ENCODE measurements at places on chromosomes 3 and 15.

GRCh38 chr3:167350245-167350862, 29.7 kb downstream of the ZBBX start:
- DNase-seq = peak; percentile 32

- DNase-seq = no peak
These were observed 200.3 kb upstream of the IL12A start for GRCh38 chr3:159788291-159788690.

- no peak for DNase-seq
These were observed 72.5 kb downstream of the TM2D3 start for GRCh38 chr15:101579631-101580163.

GRCh38 chr3:187667526-187667925, 2.7 kb downstream of the SST start:
- no peak for DNase-seq

DNA sequence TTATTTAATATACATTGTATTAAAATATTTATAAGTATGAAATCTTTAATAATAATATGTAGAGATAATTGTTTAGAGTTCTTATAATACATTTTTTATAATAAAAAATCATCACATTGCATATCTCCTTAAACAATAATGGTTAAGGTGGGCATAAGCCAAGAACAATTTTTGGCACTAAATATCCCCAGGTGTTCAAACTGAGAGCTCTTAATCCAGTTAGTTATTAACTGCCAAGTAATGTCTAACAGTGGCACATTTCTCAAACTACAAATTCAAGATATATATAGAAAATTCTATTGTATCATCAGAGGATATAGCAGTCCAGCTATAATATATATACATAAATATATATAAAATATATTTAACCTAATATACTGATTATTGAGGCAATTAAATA, 680.8 kb downstream of the SI start:
- no peak for DNase-seq

- no peak for DNase-seq
These were observed 23.6 kb downstream of the SERPINI2 start for GRCh38 chr3:167450195-167450594.

GRCh38 chr15:27486051-27486450, 515.1 kb downstream of the GABRG3 start:
- no peak for DNase-seq

DNA sequence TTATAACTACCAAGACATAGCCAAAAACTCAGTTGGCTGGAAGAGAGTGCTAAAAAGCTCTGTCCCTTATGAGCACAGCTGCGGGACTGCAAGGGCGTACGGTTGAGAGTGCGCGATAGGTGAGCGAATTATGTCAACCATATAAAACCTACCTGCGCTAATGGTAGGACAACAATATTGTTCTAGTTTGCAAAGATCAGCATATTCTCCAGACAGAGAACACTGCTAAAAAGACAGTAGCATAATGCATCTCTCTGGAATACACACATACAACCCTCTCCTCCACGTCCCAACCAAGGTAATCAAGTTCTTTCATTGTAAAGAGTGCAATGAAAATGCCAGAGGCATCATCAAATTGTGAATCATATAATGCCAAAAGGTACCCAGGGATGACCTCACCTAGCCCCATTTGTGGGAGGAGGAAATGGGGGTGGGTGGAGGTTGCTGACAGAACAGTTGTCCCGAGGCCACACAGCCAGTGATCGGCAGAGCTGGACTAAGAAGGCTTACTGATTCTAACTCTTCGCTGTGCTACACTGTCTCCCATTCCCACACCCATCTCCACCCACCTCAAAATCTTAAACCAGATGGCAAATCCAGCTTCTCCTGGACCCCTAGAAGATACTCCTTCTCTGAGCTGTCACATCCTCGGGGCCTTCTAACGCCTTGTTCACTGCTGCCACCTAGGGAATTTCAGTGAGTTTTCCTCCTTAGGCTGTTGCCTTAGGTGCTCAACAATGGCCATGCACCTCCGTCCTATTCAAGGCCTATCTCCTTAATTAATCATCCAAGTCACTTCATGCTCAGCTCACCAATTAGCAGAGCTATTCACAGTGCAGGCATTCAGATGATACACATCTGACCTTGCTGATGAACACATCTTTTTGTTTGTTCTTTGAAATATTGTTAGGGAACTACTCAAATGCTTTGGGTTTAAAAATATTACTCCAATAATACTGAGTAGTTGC, 60.7 kb downstream of the RPL22L1 start:
- peak; percentile 77 for DNase-seq

- no peak for DNase-seq
These were observed 138.0 kb upstream of the BHLHE40 start for GRCh38 chr3:4841225-4841624.

DNA sequence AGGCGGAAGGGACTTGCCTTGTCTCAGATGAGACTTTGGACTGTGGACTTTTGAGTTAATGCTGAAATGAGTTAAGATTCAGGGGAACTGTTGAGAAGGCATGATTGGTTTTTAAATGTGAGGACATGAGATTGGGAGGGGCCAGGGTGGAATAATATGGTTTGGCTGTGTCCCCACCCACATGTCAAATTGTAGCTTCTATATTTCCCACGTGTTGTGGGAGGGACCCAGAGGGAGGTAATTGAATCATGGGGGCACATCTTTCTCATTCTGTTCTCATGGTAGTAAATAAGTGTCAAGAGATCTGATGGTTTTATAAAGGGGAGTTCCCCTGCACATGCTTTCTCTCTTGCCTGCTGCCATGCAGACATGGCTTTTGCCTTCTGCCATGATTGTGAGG, 89.2 kb downstream of the CGGBP1 start:
- no peak for DNase-seq

GRCh38 chr3:8519774-8520448, 18.3 kb downstream of the LMCD1 start:
- no peak for DNase-seq

DNA sequence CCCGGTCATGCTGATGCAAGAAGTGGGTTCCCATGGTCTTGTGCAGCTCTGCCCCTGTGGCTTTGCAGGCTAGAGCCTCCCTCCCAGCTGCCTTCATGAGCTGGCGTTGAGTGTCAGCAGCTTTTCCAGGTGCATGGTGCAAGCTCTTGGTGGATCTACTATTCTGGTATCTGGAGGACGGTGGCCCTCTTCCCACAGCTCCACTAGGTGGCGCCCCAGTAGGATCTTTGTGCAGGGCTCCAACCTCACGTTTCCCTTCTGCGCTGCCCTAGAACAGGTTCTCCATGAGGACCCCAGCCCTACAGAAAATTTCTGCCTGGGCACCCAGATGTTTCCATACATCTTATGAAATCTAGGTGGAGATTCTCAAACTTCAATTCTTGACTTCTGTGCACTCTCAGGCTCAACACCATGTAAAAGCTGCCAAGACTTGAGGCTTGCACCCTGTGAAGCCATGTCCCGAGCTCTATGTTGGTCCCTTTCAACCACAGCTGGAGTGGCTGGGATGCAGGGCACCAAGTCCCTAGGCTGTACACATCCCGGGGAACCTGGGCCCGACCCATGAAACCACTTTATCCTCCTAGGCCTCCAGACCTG, 238.4 kb upstream of the MDFIC2 start:
- DNase-seq = peak; percentile 2

DNA sequence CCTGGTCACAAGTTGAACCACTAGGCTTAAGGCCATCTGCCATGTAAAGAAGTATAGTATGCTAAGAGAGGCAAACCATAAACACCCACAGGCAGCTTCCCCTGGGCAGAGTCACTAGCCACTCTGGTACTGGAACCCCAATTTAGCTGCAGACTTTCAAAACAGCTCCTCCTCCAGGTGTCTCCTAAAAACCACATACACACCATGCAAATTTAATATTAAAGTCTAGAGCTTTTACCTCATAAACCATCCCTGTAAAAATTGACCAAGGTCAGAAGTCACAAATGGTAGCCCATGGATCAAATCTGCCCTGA, 99.1 kb upstream of the STT3B start:
- no peak for DNase-seq

- DNase-seq = no peak
These were observed 801 bp upstream of the NGRN start for GRCh38 chr15:90264671-90265070.

GRCh38 chr3:154130540-154130939, 9.3 kb downstream of the ARHGEF26 start:
- no peak for DNase-seq

DNA sequence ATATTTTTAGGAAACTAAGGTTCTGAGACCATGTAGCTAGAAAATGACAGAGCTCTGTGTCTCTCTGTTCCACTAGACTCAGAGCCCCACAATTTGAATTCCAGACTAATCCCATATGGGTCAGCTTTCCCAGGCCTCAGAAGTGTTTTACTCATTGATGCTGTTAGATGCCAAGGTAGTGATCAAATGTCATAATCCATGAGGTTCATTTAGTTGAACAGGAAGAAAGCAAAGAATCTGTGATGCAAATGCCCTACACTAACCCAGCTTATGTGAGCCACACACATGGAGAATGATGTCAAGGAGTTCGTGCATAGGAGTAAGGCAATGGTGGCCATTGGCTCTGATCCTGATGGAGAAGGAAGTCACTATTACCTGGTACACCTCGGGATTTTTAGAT, 363.4 kb upstream of the RARB start:
- no peak for DNase-seq

- DNase-seq = no peak
These were observed 176.3 kb downstream of the ZMAT3 start for GRCh38 chr3:178895178-178895789.

DNA sequence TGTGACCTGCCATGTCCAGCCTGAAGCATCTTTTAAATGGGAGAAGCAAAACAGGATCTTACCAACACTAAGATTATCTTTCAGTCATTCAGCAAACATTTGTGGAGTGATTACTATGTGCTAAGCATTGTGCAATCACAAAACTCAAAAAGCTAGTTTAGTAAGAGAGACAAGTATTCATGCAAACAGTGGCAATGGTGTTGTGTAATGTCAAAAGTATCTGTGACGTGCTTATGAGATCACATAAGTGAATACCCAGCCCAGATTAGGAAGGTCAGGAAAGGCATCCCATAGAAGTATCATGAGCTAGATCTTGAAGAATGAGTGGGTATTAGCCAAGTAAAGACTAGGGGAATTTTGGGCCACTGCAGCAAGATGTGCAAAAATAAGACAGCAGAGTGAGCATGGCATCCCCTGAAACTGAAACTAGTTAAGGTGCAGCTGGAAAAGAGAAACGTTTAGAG, 32.1 kb downstream of the SEC62 start:
- DNase-seq = no peak

DNA sequence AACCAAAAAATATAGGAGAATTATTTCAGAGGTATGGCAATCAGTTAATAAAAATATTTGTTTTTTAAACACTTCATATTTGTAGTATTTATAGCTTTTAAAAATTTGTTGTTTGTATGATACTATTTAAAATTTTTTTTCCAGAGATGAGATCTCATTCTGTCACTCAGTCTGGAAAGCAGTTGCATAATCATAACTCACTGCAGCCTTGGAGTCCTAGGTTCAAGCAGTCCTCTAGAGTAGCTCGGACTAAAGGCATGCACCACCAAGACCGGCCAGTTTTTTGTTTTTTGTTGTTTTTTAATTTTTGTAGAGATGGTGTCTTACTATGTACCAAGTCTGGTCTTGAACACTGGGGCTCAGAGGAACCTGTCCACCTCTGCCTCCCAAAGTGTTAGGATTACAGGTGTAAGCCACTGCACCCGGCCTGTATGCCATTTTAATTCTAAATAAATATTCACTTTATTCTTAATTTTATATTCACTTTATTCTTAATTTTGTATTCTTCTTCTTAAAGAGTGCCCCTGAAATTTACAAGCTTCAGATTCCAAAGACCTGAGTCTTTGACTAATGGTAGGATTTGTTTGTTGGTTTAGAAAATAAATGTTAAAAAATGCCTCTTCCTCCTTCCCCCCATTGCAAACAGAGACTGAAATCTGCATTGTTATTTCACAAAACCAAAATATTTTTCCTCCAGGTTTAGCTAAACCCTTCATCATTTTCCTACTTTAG, 9.4 kb downstream of the TGFBR2 start:
- no peak for DNase-seq

- no peak for DNase-seq
These were observed 24.7 kb downstream of the SLC24A1 start for GRCh38 chr15:65646486-65646885.

GRCh38 chr15:62566248-62566647, 401.2 kb upstream of the C2CD4B start:
- DNase-seq = no peak

- no peak for DNase-seq
These were observed 463.1 kb upstream of the GOLIM4 start for GRCh38 chr3:168558728-168559411.

- no peak for DNase-seq
These were observed 146.5 kb downstream of the MEGF11 start for GRCh38 chr15:66107070-66107469.

- no peak for DNase-seq
These were observed 63.4 kb upstream of the C15orf39 start for GRCh38 chr15:75138016-75138999.

GRCh38 chr3:193798051-193798450, 205.0 kb downstream of the OPA1 start:
- DNase-seq = no peak

DNA sequence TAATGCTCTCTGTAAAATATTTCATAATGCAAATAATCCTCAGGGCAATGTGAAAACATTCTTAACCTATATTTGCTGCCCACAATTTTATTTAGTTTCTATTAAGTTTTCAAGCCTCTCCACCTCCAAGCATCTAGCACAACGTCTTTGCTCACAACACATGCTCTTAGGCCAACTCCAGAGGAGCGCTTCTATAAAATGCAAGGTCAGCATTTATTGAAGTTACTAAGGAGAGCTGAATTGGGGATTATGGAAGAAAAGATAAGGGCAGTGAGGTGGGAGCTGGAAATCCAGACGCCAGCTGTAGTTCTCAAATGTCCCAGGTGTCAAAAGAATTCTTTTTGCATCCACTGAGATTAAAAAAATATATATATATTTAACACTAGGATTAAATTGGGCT, 996 bp downstream of the RABL3 start:
- no peak for DNase-seq

DNA sequence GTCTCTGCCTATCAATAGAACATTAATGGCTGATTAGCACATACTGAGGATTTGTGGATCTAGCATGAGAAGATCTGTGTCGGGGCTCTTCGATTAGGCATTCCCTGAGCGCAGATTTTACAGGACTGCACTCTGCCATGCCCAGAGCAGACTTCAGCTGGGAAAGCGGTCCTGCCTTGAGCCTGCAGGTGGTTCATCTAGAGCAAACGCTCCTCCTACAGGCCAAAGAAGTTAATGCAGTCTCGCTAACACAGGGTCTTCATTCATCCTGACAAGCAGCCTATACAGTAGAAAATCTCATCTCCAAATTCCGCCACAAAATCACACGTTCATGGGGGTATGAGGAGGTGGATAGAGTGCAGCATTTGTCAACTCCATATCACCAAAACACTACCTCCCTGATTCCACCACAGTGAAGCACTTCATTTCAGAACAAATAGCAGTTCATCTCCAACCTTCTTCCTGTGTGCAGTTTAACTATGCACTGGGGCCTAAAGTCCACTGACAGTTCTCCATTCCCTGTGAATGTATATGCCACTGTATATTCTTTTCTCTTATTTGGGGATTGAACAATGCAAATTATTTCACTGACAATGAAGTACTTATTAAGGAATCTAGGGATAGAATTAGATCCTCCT, 405.8 kb downstream of the IGSF11 start:
- DNase-seq = peak; percentile 79

All from SK-N-DZ (cell line).